ENCODE measurements at places on chromosomes 1 and 21. TPM values are rescaled to one million over a fixed set of nuclear protein-coding genes. Genes with fewer than 3 reads are reported as not detected.

GRCh38 chr1:218480137-218480536, 135.0 kb downstream of the TGFB2 start:
- H3K27me3 ChIP-seq: no peaks in the 10 kb centered on the region
- H3K27ac ChIP-seq: peak overlapping the region; percentile 46

GRCh38 chr1:220176540-220176939, 82.6 kb downstream of the IARS2 start:
- no peaks in the 10 kb centered on the region for H3K27me3 ChIP-seq
- no peak overlapping the region for H3K4me3 ChIP-seq
- no peaks in the 10 kb centered on the region for H3K4me1 ChIP-seq
- H3K36me3 ChIP-seq: peaks cover 46% of the 10 kb centered on the region
- no peak overlapping the region for H3K27ac ChIP-seq

Gene CDC42BPA
- total RNA-seq: 12.2 TPM

GRCh38 chr1:6100861-6101783, 55.4 kb downstream of the KCNAB2 start:
- H3K4me3 ChIP-seq: no peak overlapping the region
- H3K27me3 ChIP-seq: peaks cover 39% of the 10 kb centered on the region
- no peak for DNase-seq
- H3K4me1 ChIP-seq: no peaks in the 10 kb centered on the region

GRCh38 chr1:77832901-77833300, 53.5 kb downstream of the MIGA1 start:
- H3K4me3 ChIP-seq: no peak overlapping the region
- H3K27me3 ChIP-seq: no peaks in the 10 kb centered on the region
- peaks cover 2% of the 10 kb centered on the region for H3K36me3 ChIP-seq
- no peak for DNase-seq
- H3K27ac ChIP-seq: peak overlapping the region; percentile 79
- H3K4me1 ChIP-seq: peaks cover 44% of the 10 kb centered on the region

DNA sequence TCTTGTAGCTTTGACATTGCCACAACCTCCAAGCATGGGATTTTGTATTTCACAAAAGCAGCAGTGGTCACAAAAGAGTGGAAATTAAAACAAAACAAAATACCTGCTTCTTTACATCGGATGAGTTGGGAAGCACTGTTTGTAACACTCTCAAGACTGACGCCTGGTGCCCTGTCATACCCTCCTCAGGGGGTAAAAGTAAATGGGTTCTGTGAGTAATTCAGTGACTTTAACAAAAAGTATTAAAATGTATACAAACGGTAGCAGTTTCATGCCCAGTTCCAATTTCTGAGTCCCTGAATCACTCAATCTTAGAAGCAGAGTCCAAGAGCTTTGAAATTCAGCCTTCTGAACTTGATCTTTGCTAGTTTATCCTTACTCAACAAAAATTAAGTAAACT, 152.5 kb downstream of the TIAM1 start:
- H3K4me1 ChIP-seq: no peaks in the 10 kb centered on the region
- H3K27me3 ChIP-seq: no peaks in the 10 kb centered on the region
- DNase-seq: no peak
- peaks cover 20% of the 10 kb centered on the region for H3K36me3 ChIP-seq

GRCh38 chr1:47696737-47697441, 259.0 kb downstream of the FOXD2 start:
- no peaks in the 10 kb centered on the region for H3K36me3 ChIP-seq
- no peaks in the 10 kb centered on the region for H3K4me1 ChIP-seq
- H3K4me3 ChIP-seq: no peak overlapping the region
- H3K27me3 ChIP-seq: peaks cover 9% of the 10 kb centered on the region
- peak; percentile 60 for DNase-seq

Gene FALEC
- total RNA-seq: not detected

DNA sequence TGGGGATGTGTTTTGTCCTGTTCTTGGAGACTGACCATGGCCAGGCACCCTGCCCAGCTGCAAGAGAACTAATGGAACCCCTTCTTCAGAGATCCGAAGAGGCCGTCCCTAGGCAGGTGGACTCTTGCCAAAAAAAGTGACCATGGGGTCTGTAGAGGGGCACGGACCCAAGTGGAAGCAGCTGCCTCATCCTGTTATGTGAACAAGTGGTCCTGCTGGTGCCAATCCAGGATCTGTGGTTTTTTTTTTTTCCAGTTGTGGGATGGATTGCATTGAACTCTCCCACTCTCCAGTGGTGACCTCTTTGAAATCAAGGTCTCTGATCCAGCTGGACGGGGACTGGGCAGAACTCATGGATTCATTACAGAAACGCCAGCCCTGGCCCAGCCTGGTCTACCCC, 71.2 kb downstream of the ARHGEF10L start:
- no peak overlapping the region for H3K4me3 ChIP-seq
- DNase-seq: no peak
- H3K36me3 ChIP-seq: peaks cover 37% of the 10 kb centered on the region
- H3K27me3 ChIP-seq: no peaks in the 10 kb centered on the region
- H3K27ac ChIP-seq: no peak overlapping the region

GRCh38 chr1:58608297-58608696, 31.2 kb upstream of the TACSTD2 start:
- H3K4me3 ChIP-seq: no peak overlapping the region
- H3K27ac ChIP-seq: no peak overlapping the region
- no peaks in the 10 kb centered on the region for H3K36me3 ChIP-seq
- DNase-seq: no peak
- no peaks in the 10 kb centered on the region for H3K27me3 ChIP-seq
- no peaks in the 10 kb centered on the region for H3K4me1 ChIP-seq

- H3K36me3 ChIP-seq: no peaks in the 10 kb centered on the region
- H3K4me1 ChIP-seq: no peaks in the 10 kb centered on the region
- no peak for DNase-seq
Observed at GRCh38 chr1:160658162-160658813, 11.4 kb upstream of the SLAMF1 start.

DNA sequence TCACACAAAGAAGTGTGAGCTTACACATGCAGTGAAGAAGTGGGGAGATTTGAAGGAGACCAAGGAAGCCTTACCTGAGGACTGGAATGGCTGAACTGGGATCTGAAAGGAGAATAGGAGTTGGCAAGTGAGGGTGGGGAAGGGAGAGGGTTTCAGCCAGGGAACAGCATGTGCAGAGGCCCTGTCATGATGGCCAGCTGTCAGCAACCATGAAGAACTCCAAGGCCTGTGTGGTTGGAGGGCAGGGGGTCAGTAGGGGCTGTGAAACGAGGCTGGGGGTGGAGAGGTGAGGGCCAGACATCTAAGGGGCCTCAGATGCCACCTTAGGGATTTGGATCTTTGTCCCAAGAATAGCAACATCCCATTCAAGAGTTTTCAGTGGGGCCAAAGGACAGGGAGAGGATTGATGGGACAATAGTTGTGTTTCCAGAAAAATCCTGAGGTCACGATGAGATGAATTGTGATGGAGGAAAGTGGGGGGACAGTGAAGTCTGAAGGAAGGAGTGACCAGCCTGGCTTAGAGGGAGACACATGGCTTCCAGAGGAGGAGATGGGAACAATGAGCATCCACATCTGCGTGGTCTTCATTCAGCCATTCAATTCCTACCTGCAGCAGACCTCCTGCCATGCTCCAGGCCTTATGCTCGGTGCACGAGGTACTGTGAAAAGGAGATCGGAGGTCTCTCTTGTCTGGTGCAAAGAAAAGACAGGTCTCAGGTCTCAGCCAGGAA, 187.6 kb downstream of the MATN1 start:
- no peaks in the 10 kb centered on the region for H3K36me3 ChIP-seq
- H3K27me3 ChIP-seq: no peaks in the 10 kb centered on the region
- H3K4me1 ChIP-seq: no peaks in the 10 kb centered on the region
- no peak overlapping the region for H3K27ac ChIP-seq
- H3K4me3 ChIP-seq: no peak overlapping the region
- no peak for DNase-seq

Gene ERG
- total RNA-seq: 3.3 TPM

Gene LRRC71
- not detected for total RNA-seq

Gene OLFML2B
- total RNA-seq: 5.2 TPM

GRCh38 chr1:196088541-196088940, 519.7 kb downstream of the KCNT2 start:
- H3K4me3 ChIP-seq: no peak overlapping the region
- H3K4me1 ChIP-seq: no peaks in the 10 kb centered on the region
- no peaks in the 10 kb centered on the region for H3K36me3 ChIP-seq
- DNase-seq: no peak
- H3K27me3 ChIP-seq: no peaks in the 10 kb centered on the region
- no peak overlapping the region for H3K27ac ChIP-seq

Data from suprapubic skin (tissue), 4 donors.